Heart right ventricle (tissue), 16 donors: ENCODE measurements at places on chromosomes 16 and 17. TPM values are rescaled to one million over a fixed set of nuclear protein-coding genes. Genes with fewer than 3 reads are reported as not detected.
A peak's percentile ranks its signal among the peaks of the same experiment; 100 is the strongest.

The ASGR2 gene
- not detected for total RNA-seq

The SLC16A5 gene
- 17.4 TPM for total RNA-seq

The OTOP3 gene
- not detected for total RNA-seq

DNA sequence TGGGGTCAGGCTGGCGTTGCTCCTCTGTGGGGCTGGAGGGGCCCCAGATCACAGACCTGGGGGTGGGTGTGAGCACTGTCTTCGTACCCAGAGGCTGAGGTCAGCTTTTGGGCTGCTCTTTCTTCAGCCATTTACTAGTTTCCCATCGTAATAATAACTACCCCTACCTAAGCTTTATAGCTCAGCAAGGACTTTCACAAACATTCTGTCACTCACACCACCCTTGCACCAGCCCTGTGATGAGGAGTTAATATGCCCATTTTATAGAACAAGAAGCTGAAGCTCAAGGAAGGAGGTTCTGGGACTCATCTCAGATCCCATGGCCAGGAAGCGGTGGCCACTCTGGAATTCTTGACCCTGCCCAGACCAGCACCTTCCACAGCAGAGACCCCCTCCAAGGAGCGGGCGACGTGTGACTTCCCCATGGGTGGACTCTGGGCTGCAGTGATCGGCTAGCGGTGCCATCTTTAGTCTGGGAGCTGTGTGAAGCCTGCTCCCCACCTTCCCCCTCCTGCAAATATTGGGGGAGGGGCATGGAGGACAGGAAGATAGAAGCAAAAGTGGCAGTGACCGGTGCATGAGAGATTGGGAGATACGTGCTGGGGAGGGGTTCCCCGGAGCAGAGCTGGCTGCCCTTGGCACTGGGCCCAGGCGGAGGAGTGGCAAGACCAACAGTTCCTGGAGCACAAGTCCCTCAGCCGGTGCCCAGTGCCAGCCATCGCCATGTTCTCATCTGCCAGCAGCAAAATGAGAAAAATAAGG is 81.8 kb upstream of the TOB1 start:
- DNase-seq = peak; percentile 54

DNA sequence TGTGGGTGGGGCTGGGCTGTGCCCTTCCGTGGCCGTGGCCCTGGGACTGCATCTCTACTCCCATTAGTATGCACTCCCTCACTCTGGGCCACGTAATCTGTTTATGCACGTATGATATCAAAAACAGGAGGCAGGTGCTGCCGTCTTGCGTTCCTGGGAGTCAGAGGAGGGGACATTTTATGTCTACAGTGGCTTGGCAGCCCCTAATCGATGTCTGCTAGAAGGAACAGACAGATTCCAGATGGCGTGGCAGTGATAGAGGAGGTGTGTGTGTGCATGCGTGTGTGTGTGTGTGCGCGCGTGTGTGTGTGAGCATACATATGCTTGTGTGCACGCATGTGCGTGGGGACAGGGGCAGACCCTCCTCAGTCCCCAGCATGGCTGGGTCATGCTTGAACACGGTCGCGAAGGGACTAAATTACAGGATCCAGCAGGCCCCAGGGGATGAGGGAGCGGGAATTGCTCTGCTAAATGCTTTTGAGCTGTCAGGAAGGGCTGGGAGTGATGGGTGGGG is 44.7 kb downstream of the SREBF1 start:
- no peak for DNase-seq

- no peak for DNase-seq
Observed at GRCh38 chr16:77679901-77680300, 42.4 kb upstream of the NUDT7 start.

DNA sequence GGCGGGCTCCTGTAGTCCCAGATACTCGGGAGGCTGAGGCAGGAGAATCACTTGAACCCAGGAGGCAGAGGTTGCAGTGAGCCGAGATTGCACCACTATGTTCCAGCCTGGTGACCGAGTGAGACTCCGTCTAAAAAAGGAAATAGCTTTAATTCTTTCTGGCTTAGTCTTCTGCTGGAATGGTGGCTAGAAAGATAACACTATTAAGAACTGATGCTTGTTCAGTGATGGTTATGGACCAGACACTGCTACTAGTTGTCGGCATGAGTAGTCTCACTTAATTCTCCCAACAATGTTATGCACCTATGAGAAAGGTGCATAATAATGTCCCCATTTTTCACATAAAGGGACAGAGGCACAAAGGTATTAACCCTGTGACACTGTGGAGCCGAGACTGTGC is 188.7 kb downstream of the HS3ST3A1 start:
- DNase-seq = no peak

DNA sequence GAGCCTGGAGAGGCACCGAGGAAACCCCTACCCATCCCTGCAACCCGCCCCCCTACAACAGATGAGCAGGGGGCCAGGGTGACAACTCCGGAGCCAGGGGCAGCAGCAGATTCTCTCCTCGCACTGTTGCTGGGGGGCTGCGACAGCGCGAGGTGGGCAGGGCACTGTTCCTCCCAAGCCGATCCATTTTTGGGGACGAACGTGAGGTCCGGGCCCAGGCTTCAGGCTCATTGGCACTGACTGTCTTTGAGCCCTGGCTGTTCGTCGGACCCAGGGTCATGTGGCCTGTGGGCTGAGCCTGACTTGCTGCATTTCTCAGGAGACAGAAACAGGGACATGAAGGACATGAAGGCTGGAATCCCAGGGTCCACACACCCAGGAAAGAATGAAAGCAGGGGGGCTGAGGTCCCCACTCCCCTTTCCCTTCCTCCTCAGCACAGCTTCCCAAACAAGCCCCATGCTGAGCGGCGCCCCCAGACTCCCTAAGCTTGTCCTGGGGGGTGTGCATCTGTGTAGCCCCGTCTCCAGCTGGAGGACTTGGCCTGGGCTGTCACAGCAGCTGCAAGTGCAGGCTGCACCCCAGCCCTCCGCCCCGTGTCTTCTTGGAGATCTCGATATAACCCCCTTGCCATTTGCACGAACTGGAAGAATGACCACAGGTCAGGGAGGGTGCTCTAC is 18.7 kb downstream of the CEP295NL start:
- DNase-seq = no peak

DNA sequence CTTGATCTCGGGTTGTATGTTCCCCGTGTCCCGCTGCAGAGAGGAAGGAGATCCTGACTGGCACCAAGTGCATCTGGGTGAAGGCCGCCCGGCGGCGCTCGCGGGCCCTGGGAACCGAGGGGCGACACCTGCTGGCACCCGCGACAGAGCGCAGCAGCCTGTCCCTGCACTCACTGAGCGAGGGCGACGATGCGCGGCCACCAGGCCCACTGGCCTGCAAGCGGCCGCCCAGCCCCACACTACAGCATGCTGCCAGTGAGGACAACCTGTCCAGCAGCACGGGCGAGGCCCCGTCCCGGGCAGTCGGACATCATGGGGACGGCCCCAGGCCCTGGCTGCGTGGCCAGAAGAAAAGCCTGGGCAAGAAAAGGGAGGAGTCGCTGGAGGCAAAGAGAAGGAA is 7.5 kb downstream of the BTBD17 start:
- peak; percentile 54 for DNase-seq

DNA sequence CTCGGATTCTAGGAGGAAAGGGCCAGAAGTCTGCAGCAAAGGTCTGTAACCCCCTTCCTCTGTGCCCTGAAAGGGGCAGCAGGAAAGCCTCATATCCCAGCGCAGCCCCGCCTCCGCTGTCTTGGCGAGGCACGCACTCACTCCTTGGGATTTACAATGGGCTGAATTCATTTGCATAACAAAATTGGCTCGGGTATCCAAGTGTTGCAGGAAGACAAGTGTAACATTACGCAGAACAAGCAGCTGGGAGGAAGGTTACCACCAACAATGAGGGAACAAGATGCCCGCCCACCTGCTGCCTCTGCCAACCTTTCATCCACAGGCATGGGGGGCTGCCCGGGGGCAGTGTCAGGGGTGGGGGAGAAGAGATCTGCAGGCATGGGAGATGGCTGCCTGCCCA is 130.4 kb downstream of the MRM1 start:
- DNase-seq = no peak

DNA sequence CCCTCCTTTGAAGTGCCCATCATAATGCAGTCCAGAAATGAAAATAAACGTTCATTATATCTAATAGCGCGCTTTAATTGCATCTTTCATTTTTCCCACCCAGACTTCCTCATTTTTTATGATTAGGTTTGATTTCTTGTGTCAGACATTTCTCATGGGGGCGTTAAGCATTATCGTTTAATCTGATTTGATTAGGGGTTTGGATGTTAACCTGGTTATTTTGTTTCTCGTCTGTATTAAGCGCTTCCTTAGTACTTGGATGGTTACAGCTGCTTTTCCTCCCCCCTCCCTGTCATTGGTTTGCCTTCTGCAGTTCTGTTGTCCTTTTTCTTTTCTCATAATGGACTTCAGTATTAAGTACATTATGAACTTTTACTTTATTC is 540 bp downstream of the MFSD11 start:
- DNase-seq = no peak

DNA sequence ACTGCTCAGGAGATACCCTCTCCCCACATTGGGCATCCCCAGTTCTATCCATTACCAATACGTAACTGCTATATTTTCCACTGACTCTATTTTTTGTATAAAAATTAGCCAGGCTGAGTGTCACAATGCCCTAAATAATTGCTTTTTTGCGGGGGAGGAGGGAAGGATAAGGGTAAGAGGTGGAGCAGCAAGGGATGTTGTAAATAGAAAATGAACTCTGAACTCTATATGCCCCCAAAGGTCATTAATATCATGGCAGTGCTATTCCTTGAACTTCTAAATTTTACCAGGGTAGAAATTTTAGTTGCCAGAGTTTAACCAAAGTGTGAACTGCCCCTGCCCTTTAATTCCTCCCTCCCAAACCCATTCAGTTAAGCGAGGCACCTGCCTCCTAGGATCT is 118.7 kb downstream of the SKAP1 start:
- DNase-seq = no peak

- DNase-seq = no peak
Observed at GRCh38 chr17:55692276-55692675, 30.4 kb downstream of the TMEM100 start.

DNA sequence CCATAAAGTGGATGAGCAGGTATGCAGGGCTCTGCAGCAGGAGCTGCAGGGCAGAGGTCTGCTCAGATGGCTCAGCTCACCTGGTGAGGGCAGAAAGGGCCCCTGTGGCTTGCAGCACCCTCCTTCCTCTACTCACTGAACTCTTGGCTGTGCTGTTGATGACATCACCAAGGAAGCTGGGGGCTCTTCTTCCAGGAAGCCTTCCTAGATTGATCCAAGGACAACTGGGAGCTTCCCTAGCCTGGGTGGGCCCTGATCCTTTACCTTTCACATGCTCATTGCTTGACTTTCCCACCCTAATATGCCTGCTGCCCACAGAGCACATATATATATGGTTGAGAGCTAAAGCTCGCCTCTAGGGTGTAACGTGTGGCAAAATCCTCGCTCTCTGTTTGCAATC is 2.5 kb downstream of the KIF19 start:
- DNase-seq = no peak
